ENCODE measurements at places on chromosomes 7 and 10.

DNA sequence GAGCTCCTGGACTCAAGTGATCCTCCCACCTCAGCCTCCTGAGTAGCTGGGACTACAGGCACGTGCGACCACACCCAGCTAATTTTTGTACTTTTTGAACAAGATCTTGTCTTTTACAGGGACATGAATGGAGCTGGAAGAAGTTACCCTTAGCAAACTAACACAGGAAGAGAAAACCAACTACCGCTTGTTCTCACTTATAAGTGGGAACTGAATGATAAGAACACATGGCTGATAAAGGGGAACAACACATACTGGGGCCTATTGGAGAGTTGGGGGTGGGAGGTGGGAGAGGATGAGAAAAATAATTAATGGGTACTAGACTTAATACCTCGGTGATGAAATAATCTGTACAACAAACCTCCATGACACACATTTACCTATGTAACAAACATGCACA is 70.9 kb upstream of the INHBA start:
- DNase-seq, result no peak

GRCh38 chr7:95684037-95684436 is 87.7 kb upstream of the PDK4 start:
- no peak for DNase-seq

GRCh38 chr7:130943336-130943901 is 209.4 kb upstream of the KLF14 start:
- no peak for DNase-seq

GRCh38 chr7:124635416-124635815 is 130.2 kb downstream of the GPR37 start:
- no peak for DNase-seq

DNA sequence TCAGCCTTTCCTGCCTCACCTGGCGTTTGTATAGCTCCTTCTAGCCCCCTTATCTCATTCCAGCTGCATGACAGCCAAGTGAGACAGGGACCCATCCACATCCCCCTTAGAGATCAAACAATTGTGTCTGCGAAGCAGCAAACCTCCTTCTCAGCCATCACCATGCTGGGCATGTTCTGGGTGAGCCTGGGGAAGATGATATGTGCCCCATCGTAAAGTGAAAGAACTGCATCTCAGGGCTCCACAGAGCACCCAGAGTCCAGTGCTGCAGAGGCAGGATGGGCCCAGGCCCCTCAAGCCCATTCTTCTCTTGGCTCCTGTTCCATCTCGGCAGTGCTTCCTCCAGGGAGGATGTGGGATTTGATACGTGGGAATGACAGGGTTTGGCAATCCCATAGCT is 43.2 kb downstream of the FIGNL1 start:
- DNase-seq, result no peak

GRCh38 chr10:51394039-51394438 is 305.4 kb downstream of the CSTF2T start:
- DNase-seq, result no peak

Measured in activated CD4-positive, alpha-beta T cell treated with anti-CD3 and anti-CD28 coated beads, Interleukin-2, amount 50 U/mL, for 4 hours (primary cell).